ENCODE measurements at places on chromosomes 7 and 10.
A peak's percentile ranks its signal among the peaks of the same experiment; 100 is the strongest.

DNA sequence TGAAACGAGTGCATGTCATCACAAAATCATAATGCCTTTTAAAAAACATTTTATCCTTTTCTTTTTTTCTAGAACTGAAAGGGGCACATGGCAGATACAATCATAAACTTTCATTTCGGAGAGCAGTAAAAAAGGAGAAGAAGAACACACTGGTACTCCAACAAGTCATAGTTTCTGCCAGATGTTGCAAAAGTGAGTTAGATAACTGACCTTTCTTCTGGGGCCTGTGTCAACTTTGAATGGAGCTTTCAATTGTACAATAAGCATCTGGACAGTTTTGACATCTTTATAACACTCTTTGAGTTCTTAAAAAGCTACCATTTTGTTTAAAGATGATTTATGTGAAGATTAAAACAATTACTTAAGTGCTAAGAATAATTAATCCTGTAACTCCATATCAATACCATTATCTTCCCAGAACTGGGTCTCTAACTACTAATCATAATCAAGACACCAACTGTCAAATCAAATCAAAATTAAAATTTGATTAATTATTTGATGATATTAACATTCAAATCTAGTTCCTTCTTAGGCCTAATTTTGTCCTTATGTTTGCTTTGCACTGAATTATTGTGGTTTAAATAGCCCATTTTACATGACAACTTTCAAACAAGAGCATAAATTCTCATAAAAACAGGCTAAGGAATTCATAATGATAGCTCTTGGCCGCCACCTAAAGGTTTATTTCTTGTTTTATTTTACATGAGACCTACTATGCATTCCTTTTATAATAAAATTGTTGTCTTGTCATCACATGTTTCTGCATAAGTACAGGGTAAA, 19.5 kb upstream of the ITGB8 start:
- DNase-seq: peak; percentile 23

- DNase-seq: peak; percentile 2
Observed at GRCh38 chr7:100472854-100473499, 6.0 kb downstream of the TSC22D4 start.

DNA sequence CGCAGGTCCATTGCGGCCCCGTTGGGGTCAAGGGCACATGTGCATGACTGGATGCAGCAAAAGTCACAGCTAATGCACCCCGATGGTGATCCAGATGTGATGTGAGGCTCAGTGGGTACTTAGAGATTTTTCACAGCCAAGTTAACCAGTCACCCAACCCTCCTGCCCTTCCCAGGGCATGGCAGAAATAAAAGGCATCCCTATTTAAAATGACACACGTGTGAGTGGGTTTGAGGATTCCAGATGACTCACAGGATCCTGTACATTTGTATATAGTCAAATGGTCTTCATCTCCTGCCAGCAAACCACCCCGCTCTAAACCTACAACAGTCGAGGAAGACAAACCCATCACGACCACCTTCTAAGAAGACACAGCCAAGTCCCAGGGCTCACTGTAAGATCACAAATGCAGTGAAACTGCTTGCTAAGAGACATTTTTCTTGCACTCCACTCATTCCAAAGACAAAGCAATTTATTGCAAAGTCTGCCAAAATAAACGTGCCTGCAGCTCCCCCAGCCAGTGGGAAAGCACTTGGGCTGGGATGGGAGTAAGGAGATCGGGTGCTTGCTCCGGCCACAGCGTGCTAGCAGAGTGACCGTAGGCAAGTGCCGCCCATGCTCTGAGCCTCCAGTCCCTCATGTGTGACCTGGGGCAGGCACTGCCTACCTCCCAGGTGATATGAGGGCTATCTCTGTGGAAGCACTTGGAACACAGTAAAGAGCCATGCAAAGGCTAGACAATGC, 86.6 kb upstream of the MACROH2A2 start:
- no peak for DNase-seq

- DNase-seq: peak; percentile 2
Observed at GRCh38 chr7:32803406-32804141, 88.0 kb downstream of the KBTBD2 start.

GRCh38 chr10:70315815-70316214, 32.0 kb upstream of the NPFFR1 start:
- DNase-seq: no peak

DNA sequence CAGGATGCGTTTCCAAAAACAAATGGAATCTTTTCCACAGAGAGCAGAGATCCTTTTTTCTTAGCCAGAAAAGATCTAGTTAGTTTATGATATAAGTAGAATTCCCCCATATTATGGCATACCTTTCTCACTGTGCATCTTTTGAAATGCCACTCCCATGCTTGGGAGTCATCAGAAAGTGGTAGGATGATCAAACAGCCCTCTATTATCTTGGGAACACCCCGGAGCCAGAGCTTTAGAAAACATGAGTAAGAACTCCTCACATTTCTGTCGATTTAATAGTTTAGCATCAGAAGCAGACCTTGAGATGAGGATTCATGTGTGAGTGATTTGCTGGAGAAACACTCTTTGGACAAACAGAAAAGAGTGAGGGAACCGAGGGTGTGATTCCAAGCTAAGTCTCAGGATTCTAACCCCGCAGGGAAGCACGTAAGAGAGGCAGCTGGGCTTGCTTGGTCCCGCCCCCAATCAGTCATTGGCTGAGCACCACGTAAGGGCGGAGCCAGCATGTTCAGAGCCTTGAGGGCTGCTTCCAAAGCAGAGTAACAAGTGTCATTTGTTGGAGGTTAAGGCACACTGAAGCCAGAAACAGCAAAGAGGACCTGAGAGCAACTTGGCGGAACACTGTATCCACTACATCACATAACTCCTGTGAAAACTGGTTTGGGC, 43.7 kb upstream of the NXPH1 start:
- DNase-seq: no peak

DNA sequence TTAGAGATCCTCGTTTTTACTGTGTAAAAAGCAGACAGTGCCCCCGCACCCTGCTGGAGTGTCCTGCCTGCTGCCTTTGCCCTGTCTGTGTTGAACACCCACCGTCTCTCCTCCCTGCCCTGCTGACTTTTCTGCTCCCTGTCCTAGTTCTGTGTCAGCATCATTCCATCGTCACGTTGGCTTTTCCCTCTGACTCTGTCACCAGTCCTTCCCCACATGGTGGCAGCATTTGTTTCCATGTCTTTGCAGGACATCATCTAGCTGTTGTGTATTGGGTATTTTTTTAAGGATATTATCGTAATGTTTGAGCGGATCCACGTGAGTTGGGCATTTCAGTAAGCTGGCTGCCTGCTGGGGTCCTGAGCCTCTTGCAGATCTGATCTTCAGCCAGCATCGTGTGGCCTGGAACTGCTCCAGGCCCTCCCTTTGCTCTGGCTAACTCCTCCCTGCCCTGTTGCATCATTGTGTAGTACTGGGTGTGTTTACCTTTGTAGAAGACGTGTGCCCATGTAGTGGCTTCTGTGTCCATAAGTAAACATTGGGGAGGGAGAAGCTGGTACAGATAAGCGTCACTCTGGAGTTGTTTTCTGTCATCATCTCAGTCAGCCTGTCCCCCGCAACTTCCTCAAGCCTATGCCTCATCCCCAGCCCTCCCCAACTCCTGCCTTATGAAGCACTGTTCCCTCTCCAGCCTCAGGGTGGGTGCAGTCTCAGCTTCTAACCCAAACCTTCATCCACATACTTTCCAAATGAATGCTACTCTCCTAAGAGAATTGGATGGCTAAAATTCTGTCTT, 44.3 kb downstream of the TRRAP start:
- DNase-seq: no peak
